CD4-positive, alpha-beta T cell treated with Interleukin-2 at 100 ng/mL for 4 hours (primary cell): ENCODE measurements at places on chromosomes 7 and 10.
A peak's percentile ranks its signal among the peaks of the same experiment; 100 is the strongest.

DNA sequence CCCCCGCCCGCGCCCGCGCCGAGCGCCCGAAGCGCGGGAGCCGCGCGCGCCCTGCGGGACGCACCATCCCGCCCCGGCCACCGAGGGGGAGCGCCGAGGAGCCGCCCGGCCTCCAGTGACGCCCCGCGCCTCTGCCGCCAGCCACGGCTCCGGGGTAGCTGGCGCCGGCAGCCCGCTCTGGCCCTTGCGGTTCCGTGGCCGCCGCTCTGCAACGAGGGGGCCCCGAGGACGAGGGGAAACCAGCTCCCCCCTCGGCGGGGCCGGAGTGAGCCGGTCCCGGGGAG lies at the start of gene PAXIP1:
TSS of gene PAXIP1 (minus strand) at position 33 of the 284 bp plus-strand sequence. CDS start 195 bp downstream, outside the sequence.
- DNase-seq, result peak; percentile 57

DNA sequence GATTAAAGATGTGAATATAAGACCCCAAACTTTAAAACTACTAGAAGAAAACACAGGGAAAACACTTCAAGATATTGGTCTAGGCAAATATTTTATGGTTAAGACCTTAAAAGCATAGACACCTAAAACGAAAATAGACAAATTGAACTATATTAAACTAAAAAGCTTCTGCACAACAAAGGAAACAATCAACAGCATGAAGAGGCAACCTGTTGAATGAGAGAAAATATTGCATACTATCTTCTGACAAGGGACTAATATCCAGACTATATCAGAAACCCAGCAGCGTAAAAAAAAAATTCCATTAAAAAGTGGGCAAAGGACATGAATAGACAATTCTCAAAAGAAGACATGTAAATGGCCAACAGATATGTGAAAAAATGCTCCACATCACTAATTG lies 18.6 kb downstream of the PAPSS2 start:
- no peak for DNase-seq

GRCh38 chr10:4651404-4652037 lies 174.5 kb upstream of the AKR1E2 start:
- DNase-seq, result peak; percentile 63

- DNase-seq, result no peak
Observed at GRCh38 chr7:55158541-55159382, 139.9 kb downstream of the EGFR start.

GRCh38 chr7:39583539-39583938 lies 17.3 kb downstream of the YAE1 start:
- no peak for DNase-seq

GRCh38 chr7:81628951-81629350 lies 140.9 kb downstream of the HGF start:
- DNase-seq, result no peak

DNA sequence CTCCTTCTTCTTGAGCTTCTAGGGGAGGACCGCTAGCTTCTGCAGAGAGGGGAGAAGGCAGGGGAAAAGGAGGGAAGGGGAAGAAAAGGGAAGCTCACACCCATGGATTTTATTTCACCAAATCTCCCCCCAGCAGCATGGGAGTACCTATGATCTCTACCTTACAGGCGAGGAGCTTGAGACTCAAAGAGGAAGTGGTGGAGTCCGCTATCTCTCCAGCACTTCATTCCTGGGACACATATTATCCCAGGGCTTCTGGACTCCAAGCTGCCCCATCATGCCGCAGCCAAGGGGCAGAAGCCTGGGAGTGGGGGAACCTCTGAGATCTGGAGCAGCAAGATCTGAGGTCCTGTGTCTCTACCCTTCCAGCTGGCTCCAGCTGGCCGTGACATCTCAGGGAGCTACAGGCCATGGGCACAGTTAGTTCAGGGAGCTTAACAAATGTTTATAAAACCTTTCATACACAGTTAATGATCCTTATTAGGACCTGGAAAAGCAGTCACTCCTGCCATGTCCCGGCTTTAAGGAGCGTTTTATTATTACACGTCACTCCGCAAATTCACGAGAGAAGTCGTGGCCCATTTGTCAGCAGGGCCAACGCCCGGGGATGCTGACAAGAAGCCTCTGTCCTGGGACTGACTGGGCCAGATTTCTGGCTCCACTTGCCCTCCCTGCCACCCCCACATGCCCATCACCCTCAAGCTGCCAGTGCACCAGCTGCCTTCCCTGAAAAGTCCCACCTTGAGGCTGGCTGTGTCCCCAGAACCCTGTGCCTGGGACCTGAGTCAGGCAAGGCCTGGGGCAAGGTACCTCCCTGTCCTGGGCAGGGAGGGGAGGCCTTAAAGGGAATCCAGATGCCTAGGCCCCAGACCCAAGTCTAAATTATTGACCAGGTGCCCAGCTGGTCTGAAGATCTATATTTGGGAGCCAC lies 132.1 kb upstream of the ZMIZ1 start:
- no peak for DNase-seq

- no peak for DNase-seq
Observed at GRCh38 chr7:38855867-38856266, 53.1 kb downstream of the VPS41 start.

DNA sequence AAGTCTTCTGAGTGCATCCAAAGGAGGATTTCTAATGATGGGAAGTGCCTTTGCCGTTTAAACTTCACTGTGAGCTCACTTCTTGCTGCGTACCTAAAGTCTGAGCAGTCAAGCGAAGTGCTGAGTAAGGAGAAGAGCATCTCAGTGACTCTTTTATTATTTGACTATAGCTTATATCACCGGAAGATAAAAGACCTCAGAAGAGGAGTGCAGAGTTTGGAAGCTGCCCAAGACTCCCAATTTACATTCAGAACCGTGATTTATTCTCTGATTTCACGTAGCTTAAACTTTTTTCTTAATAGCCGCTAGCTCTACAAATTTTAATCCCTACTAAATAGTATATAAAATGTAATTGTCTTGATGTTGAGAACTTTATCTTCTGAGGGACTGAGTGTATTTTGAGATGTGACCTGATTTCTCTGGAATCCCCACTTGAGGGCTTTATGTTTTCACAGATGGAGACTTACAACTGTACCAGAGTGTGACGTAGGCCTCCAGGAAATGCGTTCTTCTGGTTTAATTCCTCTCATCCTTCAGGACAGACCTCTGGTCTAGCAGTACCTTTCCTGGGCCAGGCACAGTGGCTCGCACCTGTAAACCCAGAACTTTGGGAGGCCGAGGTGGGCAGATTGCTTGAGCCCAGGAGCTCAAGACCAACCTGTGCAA lies 51.1 kb downstream of the CAMK1D start:
- DNase-seq, result no peak

DNA sequence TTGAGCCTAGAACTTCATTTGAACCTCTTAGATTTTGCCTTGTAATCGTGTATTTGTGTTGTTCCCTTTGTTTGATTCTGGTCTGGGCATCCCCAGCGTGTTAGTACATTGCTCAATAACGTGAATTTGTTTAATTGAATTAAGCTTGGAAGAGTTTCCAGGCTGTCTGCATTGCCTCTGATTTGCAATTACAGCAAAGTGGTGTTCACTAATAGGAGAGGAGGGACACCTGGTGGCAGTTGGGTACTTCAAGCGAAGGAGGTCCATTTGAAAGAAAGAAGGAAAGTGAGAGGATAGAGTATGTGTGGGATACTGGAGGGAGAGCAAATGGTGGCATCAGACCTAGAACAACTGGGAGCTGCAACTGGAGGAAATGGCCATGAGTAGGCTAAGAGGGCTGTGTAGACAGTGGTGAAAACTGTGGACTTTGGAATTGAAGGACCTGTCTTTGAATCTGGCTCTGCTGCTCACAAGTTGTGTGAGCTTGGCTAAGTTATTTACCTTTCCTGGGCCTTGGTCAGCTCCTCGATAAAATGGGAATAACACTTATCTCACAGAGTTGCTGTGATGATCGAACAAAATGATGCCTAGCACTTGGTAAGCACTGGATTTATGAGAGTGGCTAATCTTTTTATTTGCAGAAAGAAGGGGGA lies 15.1 kb downstream of the LSMEM1 start:
- peak; percentile 30 for DNase-seq

- no peak for DNase-seq
Observed at GRCh38 chr7:85508642-85509410, 322.0 kb upstream of the SEMA3D start.

DNA sequence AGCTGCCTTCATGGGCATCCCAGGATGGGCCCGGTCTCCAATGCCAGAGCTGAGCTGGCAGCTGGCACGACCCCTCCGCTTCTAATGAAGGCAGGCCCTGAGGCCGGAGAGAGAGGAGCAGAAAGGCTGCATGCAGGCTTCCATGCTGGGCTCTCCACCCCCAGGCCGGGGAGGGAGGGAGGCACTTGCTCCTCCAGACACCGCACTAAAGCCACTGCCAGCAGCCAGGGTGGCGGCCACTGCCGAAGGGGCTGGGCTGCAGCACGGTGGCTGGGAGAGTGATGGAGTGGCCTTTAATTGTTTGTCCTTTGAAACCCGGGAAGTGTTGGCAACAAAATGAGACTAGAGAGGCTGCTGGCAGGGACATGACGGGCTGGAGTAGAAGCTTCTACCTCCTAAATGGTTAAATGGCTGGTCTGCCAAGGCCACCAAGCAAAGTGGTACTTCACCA lies 236.5 kb downstream of the SKAP2 start:
- DNase-seq, result no peak

DNA sequence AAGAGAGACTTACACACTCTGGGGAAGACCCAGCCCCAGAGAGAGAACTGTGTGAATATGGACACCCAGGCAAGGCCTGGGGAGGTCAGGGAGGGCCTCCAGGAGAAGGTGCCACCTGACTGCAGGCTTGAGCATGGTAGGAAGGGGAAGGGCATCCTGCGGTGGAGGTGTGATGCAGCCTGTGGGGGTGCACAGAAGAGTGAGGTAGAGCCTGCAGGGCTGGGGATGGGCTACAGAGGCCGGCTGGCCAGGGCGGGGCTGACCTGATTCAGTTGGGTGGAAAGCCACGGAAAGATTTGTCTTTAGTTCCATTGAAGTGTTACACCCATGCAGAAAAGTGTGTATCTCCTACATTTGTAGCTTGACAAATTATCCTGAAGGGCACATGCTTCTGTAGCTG lies 47.6 kb downstream of the ZMIZ1 start:
- no peak for DNase-seq

DNA sequence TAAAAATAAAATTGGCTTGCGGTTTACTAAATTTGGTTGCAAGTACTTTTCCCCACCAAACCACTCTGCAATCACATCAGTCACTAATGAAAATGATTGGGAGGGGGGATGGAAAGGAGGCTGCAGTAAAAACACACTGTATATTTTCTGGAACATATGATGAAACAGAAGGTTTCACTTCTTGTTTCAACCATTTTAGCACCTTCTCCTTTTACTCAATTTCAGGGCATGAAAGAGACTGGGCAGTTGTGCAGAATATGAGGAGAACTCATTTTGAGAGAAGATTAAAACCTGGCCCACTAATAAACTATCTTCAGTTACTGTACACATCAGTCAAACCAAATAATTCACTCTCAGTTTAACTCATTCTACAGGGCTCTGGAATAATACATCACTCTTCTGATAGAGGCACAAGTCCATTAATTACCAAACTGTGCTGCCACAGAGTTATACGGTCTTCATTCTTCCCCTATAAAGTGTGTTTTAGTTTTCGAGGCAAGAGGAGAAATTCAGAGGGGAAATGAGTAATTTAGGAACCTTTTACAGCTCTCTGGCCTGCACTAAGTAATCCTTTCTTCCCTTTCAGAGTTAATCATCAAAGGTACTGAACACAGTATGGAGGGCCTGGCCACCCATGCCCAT lies 25.5 kb downstream of the JAZF1 start:
- DNase-seq, result peak; percentile 24

DNA sequence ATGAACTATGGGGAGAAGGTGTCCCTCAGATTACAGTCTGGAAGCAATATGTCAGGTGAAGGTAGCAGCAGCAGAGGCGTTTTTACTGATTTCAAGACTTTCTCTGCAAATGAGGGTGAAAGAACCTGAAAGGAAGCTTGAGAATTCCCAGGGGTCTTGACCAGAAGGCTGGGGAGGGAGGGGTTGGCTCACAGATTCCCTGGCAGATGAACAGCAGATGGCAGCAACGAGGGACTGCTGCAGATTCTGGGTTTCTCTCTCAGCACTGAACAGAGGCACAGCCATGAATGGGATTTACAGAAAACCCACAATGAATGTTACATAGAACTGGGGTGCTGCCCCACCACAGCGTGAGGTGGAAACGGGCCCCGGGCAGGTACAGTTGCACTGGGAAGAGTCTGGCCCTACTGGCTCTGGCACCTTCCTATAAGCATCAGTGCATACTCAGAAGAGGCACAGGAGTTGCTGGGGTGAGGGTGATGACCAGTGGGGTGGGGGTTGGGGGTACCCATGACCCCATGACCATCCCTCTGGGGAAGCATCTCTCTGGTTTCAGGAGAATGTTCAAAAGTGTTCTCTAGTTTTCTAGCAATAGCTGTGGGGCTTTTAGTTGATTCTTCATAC lies 317.8 kb downstream of the SH2D4B start:
- no peak for DNase-seq

DNA sequence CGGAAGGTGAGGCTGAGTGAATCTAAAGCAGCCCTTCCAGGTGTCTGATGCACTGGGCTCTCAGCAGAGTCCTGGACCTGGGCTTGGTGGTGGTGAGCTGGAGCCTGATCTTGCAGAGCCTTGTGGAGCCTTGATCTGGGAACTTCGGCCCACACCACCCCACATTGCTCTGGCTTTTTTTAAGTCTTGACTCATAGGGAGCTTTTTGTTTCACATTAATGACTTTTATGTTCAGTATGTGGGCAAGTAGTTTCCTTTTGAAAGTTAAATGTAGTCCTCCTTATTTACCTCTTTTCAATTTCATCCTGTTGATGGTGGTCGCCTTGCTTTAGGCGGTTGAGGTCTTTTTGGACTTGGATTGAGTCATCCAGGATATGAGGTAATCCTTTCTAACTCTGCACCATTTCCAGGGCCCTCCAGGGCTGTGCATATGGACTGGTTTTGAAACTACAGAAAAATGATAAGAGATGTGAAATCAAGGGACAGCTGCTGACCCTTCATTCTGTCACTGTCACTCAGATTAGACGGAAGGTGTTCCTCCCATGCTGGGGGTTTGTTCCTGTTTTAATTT lies 2.9 kb upstream of the NRAP start:
- no peak for DNase-seq

- no peak for DNase-seq
Observed at GRCh38 chr10:125684581-125684980, 1.6 kb upstream of the TEX36 start.

GRCh38 chr10:75662715-75663114 lies 231.3 kb downstream of the LRMDA start:
- no peak for DNase-seq

DNA sequence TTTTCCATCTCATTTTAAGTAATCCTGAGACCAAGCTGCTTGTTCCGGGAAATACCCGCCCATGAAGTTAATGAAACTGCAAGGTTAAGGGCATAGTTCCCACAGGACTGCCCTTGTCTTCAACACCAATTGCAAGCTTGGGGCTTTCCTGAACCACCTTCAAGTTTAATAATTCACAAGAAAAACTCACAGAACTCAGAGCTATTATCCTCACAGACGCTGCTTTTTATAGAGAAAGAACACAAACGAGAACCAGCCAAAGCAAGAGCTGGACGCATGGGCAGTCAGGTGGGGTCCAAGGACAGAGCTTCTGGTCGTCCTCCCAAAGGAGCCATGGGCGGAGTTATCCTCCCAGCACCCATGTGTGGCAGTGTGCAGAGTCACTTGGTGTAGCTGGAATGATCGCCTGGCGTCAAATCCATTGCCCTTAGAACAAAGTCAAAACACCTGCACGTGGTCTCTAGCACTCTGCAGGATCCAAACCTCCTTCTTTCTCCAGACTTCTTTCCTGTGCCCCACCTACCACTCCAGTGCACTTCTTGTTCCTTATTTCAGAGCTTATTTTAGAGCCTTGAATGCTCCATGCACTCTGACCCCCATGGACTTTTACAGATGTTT lies 56.7 kb downstream of the SNX10 start:
- DNase-seq, result no peak

GRCh38 chr7:155852426-155853301 lies 40.4 kb upstream of the SHH start:
- no peak for DNase-seq

GRCh38 chr7:93890041-93890463 lies 501 bp downstream of the TFPI2 start:
- DNase-seq, result no peak
